H7 (cell line): ENCODE measurements at places on chromosomes 5 and 9. TPM values are rescaled to one million over a fixed set of nuclear protein-coding genes. Genes with fewer than 3 reads are reported as not detected.
A peak's percentile ranks its signal among the peaks of the same experiment; 100 is the strongest.

The THOC3 gene
- total RNA-seq = 147 and 165 TPM in 2 replicates

GRCh38 chr9:93567271-93567959 lies 9.0 kb upstream of the PHF2 start:
- DNase-seq = peak; percentile 58

GRCh38 chr9:109101810-109102209 lies 17.9 kb downstream of the TMEM245 start:
- no peak for DNase-seq

GRCh38 chr9:1880038-1880565 lies 135.0 kb upstream of the SMARCA2 start:
- no peak for DNase-seq

- DNase-seq = no peak
These were observed 119.9 kb downstream of the ZDHHC21 start for GRCh38 chr9:14573319-14573718.

DNA sequence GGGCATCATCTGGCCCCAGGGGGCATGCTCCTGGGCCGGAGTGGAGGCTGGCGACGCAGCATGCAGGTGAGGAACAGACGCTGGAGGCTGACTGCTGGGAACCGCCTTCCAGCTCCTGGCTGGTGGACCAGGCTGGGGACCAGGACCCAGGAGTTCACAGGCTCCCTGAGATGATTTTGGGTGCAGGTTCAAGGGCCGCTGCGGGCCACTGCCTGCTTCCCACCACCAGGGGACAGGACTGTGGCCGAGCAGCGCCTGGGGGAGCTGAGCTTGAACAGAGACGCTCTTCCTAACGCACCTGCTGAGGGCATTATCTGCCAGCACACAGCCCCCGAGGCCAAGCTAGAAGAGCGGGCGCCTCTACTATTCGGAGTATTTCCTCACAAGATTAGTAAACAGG lies 132.1 kb upstream of the RAPGEF1 start:
- peak; percentile 90 for DNase-seq

- no peak for DNase-seq
These were observed 8.9 kb downstream of the F2R start for GRCh38 chr5:76724871-76725270.

DNA sequence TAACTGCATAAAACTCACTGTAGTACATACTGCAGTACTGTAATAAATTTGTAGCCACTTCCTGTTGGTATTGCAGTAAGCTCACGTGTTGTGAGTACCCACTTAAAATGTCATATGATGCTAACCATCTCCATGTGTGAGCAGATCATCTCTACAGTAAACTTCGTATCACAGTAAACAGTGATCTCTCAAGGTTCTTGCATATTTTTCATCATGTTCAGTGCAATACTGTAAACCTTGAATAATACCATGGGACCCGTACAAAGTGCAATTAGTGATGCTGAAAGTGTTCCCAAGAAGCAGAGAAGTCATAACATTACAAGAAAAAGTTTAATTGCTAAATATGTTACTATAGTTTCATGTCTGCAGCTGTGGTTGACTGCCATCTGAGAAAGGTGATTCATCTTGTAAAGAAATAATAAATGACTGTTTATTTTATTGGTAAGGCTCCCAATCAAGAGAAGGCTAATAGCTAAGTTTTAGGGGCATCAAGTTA lies 253.8 kb upstream of the POU5F2 start:
- DNase-seq = no peak

The XRCC4 gene
- 12.2 and 19.3 TPM in 2 replicates for total RNA-seq

DNA sequence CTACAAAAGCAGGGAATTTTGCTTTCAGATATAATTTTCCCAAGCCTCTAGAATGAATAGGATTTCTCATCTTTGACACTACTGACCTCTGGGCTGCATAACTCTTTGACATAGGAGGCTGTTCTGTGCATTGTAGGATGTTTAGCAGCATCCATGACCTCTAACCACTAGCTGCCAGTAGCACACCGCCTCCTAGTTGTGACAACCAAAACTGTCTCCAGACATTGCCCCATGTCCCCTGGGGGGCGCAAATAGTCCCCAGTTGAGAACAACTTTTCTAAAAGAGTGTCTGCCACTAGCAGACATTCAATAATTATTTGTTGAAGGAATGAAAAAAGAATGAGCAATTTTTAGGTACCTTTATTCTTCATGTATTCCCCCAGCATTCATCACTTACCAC lies 51.8 kb downstream of the POU4F3 start:
- DNase-seq = peak; percentile 32

The C5orf63 gene
- total RNA-seq = 0.37 and 0.90 TPM in 2 replicates

GRCh38 chr5:35209862-35210261 lies 20.4 kb downstream of the PRLR start:
- DNase-seq = no peak

DNA sequence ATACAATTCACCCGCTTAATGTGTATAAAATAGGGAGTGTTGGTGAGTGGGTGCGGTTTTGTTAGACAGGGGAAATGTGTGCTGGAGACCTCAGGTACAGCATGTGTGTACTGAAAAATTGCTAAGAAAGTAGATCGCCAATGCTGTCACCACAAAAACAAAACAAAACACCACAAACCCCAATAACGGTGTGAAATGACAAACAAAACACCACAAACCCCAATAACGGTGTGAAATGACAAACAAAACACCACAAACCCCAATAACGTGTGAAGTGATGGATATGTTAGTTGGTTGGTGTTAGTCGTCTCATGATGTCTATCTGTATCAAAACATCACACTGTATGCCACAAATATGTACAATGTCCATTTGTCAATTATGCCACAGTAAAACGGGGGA lies 14.2 kb upstream of the GFPT2 start:
- no peak for DNase-seq

GRCh38 chr9:87644659-87645058 lies 81.3 kb upstream of the CTSL start:
- peak; percentile 58 for DNase-seq

DNA sequence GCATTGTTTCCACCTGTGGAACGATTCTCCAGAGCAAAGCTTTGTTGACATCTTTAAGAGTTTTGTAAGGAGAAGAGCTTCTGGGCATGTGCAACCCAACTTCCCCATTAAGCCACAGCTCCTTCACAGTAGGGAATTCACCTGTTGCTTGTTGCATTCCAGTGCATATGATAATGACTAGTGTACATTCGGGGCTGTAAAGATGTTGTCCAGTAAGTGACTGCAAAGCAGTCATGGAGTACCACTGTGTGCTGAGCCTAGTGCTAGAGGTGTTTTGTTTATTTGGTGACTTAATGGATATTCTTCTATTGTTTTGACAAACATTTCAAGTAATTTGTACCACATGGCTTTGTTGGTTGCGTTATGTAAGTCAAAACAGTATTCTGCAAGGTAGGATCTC lies 12.8 kb downstream of the UGCG start:
- no peak for DNase-seq

GRCh38 chr5:116571568-116572349 lies 2.9 kb downstream of the SEMA6A start:
- peak; percentile 38 for DNase-seq

The CD14 gene
- 0.21 TPM in 1 of 2 replicates, not detected in the other for total RNA-seq

GRCh38 chr5:181221792-181222629 lies 1.1 kb upstream of the TRIM41 start:
- peak; percentile 86 for DNase-seq

- DNase-seq = no peak
These were observed 5.3 kb upstream of the DCP2 start for GRCh38 chr5:112971276-112971675.

The MAML1 gene
- 21.5 and 22.3 TPM in 2 replicates for total RNA-seq

GRCh38 chr5:154190595-154191304 lies at the start of gene GALNT10:
Gene GALNT10 (plus strand): TSS chr5:154190733. CDS start chr5:154190867, 134 bp downstream.
- peak; percentile 35 for DNase-seq

- DNase-seq = peak; percentile 74
These were observed 5.4 kb upstream of the HBEGF start for GRCh38 chr5:140351609-140352334.

GRCh38 chr9:111148052-111149017 lies 110.1 kb upstream of the LPAR1 start:
- no peak for DNase-seq

DNA sequence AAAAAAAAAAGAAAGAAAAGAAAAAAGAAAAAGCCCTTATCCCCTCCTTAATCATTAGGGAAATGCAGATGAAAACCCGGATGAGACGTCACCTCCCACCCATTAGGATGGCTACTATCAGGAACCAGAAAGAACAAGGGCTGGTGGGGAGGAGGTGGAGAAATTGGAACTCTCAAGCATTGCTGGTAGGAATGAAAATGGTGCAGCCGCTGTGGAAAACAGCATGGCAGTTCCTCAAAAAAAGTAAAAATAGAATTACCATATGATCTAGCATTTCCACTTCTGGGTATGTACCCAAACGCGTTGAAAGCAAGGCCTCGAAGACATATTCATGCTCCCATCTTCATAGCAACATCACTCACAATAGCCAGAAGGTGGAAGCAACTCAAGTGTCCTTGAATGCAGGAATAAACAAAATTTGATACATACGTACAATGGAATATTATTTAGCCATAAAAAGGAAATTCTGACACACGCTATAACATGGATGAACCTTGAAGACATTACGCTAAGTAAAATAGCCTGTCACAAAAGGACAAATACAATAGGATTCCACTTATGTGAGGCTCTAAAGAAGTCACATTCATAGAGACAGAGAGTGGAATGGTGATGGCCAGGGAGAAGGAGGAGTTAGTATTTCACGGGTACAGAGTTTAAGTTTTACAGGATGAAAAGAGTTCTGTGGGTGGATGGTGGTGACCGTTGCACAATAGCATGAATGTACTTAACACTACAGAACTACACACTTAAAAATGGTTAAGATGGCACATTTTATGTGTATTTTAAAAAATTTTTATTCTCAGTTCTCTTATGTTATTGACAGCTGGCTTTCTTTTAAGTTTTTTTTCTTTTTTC lies 166.8 kb upstream of the IER5L start:
- no peak for DNase-seq

- no peak for DNase-seq
These were observed 98.2 kb downstream of the SEMA5A start for GRCh38 chr5:9447691-9448090.

The DAB2IP gene
- total RNA-seq = 24.1 and 34.6 TPM in 2 replicates

DNA sequence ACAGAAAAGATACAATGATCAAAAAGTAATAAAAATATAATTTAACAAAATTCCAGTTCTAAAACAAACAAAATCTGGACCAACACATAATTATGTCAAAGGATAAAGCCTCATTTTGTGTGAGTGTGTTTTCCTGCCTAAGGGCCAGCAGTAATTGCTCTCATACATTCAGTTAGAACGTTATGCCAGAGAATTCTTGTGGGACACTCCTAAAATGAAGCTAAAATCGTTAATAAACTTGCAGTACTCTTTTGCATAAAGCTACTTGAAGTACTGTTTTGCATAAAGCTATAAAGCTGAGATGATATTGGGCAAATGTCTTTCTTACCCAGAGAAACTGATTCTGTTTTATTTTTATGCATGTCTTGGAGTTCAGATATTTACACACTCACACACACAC lies 1072.3 kb downstream of the MAT2B start:
- DNase-seq = no peak

GRCh38 chr5:9284272-9284671 lies 261.6 kb downstream of the SEMA5A start:
- DNase-seq = no peak

- DNase-seq = peak; percentile 35
These were observed 5.8 kb downstream of the FPGS start for GRCh38 chr9:127808347-127809001.

The CHD1 gene
- total RNA-seq = 40.7 and 60.4 TPM in 2 replicates

The SPATA31E1 gene
- 0.07 TPM in 1 of 2 replicates, not detected in the other for total RNA-seq
